ENCODE measurements at places on chromosomes 5 and 9. TPM values are rescaled to one million over a fixed set of nuclear protein-coding genes. Genes with fewer than 3 reads are reported as not detected.

ZNF608 gene
- total RNA-seq, result 37.5 TPM

- peak; percentile 36 for DNase-seq
Observed at GRCh38 chr5:128082551-128083032, 974 bp upstream of the SLC12A2 start.

CTNNAL1 gene
- 79.8 TPM for total RNA-seq

DNA sequence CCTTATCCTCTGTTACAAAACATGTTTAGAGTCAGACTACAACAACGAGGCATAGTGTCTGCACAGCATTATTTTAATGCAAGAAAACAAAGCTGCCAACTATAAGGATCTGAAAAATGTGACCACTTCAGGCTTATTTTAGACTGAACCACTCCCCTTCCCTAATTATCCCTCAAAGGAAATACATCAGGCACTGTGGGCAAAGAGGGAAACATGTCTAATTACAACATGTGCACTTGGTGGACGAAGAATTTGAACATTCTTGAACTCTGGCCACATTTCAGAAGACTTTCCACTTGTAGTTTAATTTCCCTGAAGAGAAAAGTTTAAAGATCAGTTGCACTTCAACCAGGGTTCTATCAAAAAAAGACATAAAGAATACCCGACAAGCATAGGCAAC lies 3.8 kb downstream of the MTMR12 start:
- no peak for DNase-seq

DNA sequence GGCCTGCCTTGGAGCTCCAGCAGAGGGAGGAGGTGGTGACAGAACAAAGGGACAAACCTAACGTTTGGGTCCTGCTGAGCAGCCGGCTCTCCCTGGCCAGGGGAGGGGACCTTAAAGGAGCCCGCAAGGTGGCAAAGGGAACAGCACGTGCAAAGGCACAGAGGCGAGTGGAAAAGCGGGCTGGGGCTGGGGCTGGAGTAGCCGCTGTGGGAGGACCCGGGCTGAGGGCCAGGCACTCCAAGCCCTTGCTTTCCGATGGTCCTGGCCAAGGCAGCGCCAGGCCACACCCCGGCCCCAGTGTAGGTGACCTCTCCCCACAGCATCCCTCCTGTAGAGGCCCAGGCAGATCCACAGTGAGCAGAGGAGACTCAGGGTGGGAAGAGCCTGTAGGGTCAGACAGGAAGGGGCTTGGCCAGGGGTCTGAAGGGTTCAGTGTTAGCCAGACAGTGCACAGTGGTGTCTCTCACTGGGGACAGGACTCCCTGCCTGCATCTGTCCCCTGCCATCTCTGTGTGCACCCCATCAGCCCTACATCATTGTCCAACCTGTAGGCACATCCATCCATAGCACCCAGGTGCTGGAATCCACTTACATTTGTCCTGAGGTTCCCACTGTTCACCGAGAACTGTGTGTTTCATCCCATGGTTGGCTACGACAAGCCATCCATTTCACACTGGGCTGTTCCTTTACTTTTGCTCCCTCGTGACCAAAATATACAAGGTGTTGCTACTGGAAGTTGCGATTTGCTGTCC lies 77.0 kb downstream of the NEK6 start:
- DNase-seq, result no peak

DNA sequence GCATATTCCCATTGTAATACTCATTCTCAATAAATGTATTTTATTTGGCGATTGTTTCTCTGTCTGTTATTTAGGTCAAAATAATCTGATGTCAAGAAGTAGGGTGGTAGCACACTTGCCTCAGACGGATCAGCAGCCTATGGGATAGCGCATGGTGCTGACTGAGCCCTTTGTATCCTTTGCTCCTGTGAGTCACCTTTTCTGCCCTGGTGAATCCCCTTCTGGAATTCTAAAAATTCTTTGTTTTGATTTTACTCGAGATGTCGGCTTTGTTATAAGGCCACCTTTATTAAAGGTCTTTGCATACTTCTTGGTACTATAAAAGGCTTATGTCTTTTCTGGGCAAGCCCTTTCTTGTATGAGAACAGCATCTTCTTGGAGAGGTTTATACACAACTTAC lies 1187.8 kb downstream of the CDH9 start:
- DNase-seq, result no peak

GRCh38 chr9:78575771-78576170 lies 278.8 kb downstream of the PSAT1 start:
- DNase-seq, result no peak

NSUN2 gene
- 125 TPM for total RNA-seq

DNA sequence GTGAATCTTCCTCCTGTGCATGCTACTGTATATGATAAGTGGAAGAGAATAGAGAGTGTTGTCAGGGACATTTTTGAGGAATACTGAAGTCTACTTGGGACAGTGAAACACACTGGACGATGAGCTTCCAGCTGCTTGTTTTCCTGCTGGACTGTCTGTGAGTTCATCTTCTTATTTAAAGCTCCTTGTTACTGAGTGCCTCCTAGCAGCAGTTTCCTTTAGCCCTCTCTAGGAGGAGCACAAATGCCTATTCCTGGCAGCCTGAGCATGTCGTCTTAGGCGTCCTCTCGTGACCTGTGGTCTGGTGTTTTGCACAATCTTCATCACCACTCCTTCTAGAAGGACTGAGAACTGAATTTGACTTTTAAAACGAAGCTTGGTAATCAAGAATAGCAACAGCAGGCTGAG lies 43.8 kb downstream of the ANKRD33B start:
- no peak for DNase-seq

GRCh38 chr5:106106384-106106783 lies 1564.4 kb downstream of the EFNA5 start:
- DNase-seq, result no peak

DNA sequence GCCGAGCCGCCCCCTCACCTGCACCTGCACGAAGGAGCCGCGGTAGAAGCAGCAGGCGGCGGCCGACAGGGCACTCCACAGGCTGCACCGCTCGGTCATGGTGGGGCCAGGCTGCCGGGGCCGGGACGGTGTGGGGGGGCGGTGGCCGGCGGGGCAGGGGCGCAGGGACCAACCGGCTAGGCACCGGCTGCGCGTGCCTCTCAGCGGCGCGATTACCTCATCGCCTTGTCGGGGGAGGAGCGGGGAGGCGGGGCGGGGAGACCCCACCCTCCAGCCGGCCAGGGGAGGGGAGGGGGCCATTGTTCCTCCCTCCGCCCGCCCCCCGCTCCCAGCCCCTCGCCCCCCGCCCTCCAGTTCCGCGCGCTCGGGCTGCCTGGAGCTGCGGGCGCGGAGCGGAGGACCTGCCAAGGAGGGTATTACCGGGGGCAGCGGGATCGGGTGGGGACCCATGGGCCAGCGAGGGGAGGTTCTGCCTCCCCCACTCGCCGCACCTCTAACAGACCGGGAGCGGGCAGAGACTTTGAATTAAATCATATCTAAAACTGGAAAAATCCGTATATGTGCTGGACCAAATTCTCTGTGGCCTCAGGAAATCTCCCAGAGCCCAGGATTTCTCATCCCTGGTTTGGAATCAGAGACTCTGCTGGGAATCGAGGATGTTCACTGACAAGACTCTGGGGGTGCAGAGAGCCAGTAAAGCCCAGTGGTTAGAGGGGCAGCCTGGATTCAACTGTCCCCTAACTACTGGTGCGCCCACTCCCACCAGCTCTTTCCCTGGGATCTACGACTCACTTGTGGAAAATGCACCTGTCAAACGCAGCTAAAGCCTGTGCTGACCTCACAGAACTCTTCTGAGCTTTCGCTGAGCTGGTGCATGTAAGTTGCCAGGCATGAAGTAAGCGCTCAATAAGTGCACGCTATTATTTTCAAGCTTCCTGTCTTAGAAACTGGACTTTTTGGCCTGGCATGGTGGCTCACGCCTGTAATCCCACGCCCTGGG lies 20.3 kb upstream of the TOR2A start:
- no peak for DNase-seq

MYOZ3 gene
- total RNA-seq, result 1.7 TPM

- DNase-seq, result no peak
Observed at GRCh38 chr5:80031109-80031508, 4.0 kb upstream of the THBS4 start.

ADGRD2 gene
- total RNA-seq, result not detected

DNA sequence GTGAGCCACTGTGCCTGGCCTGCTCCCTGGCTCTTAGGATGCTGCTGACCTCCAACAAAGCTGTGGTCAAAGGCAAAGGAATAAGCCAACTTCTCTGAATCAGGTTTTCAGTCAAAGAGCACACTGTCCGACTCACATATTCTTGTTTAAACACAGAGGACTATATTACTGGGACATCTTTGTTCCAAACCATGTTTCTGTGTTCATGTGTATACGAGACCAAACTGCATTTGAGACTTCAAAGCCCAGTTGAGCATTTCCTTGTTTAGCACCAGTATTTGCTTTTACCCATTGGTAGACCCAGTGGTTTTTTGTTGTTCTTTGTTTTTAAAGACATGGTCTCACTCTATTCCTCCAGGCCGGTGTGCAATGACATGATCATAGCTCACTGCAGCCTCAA lies 100.2 kb downstream of the SCAI start:
- DNase-seq, result no peak

DNA sequence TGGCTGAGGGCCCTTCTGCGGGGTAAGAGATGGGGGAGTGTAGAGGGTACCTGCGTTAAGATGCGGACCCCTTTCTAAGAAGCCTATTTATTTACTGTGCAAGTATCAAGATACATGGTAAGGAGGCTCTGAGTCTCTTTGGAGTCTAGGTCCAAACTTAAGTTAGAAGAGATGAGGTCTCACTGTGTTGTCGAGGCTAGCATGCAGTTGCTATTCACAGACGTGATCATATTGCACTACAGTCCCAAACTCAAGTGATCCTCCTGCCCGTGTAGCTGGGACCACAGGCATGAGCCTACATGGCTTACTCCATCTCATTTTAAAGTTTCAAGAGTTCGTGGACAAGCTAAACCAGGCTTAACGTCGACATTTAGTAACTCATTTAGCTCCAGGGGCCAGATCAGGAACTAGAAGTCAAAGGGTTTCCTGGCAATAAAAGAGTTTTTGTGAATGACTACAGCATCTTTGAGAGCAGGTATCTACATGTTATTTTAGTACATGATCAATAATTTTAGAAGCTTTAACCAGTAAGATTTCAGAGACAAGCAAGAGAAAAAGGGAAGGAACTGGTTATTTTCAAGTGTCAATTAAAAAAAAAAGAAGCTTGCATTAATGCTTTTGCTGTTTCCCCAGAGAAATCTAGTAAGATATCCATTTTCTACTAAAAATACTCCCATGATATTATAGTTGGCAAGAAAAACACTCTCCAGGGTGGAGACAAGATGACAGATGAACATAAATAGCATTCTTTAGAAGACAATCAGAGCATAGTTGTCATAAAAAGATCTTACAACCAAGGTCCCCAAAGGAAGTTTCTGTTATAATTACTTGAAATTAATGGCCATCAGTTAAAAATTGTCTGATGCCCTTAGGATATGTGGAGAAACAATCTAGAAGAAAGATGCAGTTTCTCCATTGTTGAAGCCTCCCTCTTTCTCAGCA lies 141.3 kb downstream of the SCAMP1 start:
- DNase-seq, result no peak

- no peak for DNase-seq
Observed at GRCh38 chr9:97559111-97559514, 57.6 kb downstream of the TMOD1 start.

FBXL7 gene
- not detected for total RNA-seq

DNA sequence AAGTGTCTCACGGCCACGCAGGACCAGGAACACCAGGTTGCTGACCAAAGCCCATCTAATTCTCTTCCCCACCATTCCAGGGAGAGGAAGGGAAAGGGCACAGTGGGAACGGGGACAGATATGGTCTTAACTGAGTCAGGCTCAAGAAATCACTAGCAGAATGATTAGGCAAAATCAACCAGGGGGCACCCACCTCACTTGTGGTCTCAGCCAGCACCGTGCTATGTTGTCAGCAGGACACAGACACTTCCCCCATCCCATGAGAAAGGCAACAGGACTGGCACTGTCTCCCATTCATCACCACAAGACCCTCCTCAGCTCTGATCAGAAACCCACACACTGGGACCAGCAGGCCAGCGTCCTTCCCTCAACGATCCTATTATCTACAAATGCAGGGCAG lies 2.9 kb downstream of the BICD2 start:
- DNase-seq, result no peak

GRCh38 chr5:138716456-138716924 lies 36.7 kb upstream of the CTNNA1 start:
- DNase-seq, result no peak

DNA sequence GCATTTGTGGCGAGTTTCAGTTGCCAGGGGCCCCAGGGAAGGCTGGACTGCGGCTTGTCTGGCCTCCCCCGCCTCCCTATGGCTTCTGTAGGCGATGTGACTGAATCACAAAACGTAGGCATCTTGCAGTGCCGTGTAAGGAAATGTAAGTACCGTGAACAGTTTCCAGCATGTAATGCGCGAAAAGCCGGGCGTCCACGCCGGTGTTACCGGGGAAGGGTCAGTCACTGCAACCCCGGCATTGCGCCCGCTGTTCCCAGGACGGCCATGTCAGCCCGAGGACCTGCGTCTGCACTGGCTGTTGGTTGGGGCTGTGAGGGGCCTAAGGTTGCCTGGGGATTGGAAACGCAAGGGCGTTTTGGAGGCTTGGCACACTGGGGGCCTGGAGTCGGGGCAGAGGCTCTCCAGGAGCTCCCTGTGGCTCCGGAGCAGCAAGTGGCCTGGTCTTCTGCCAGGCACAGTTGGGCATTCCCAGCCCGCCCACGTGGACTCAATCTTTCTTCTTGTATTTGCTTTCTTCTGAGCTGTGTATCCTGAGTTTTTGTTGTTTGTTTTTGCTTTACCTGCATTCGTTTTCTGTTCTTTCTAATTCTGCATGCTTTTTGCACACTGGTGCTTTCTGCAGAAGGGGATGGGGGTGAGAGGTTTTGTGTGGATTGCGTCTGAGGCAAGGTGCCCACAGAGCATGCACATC lies 36.9 kb upstream of the PLEKHG4B start:
- DNase-seq, result no peak

- DNase-seq, result no peak
Observed at GRCh38 chr9:132997591-132997990, 19.1 kb downstream of the GFI1B start.

- no peak for DNase-seq
Observed at GRCh38 chr5:127967323-127967982, 116.1 kb upstream of the SLC12A2 start.

DNA sequence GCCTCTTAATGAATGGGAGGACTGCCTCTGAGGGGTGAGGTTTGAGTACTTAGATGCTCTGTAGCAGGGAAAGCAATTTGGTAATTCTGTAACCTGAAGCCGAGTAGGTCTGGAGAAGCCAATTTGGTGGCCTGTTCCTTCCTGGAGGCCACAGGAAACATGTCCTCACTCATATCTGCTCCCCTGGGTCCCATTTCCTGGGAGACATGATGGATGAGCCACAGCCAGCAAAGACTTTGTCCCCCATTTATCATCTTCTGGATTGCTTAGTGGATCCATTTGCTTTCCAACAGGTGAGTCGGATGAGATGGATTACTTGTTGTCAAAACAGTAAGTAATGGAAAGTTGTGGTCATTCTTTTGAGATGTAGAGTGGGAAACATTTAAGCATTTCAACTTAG lies 99.8 kb upstream of the KLF9 start:
- no peak for DNase-seq

LCN2 gene
- total RNA-seq, result 1.0 TPM

DNA sequence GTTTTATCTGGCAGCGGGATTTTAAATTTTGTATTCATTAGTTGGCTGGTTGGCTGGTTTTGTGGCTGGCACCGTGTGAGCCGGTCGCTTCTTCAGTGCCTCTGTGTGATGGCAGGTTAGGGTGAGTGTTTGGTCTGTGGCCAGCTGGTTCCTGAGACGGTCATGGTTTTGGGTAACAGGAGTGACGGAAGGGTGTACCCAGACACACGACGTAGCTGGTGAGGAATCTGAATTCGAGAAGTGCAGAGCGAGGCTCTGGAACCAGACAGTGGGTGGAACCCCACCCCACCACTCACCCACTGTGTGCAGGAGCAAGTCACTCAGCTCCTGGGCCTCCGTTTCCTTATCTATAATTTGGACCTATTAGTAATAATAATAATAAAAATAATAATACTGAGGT lies 2.7 kb downstream of the BTNL9 start:
- no peak for DNase-seq
